ENCODE measurements at places on chromosomes 7 and 10. TPM values are rescaled to one million over a fixed set of nuclear protein-coding genes. Genes with fewer than 3 reads are reported as not detected.

Gene CREB3L2
- total RNA-seq = 109 TPM

Gene CACNA2D1
- total RNA-seq = 40.7 TPM

DNA sequence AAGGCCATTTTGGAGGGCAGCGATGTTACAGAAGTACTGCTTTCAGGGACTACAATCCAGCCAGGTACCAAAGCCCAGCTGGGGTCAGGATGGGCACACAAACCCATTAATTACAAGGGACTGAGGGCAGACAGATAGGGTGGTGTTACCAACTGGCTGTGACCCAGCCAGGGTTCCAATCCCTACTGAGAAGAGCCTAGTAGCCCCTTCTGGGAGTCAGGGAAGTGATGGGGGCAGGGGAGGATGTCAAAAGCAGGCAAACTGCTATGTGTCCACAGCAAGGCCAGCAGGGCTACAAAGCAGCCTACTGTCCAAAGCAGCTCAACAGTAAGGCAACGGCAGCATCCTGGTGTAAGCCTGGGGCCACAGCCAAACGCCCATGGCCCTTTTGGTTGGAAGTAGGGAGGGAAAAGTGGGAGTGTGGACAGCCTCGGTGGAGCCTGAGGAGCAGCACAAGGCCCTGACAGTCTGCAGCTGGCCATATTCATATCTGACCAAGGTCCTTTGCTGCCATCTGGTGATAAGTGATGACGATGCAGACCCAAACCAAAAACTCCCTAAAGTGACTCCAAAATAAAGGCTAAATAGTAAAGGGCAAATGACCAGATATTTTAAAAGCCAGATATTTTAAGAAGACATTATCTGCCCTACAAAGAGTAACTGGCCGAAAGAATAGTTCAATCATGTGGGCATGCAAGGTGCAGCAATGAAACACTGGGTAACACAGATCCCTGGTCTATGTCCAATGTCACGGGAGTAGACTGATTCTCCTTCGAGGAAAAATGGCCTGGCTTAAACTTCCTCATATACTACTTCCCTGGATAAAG lies 56.9 kb downstream of the XPNPEP1 start:
- DNase-seq = no peak

Gene GNG11
- 24.9 TPM for total RNA-seq

- peak; percentile 44 for DNase-seq
Observed at GRCh38 chr7:76428868-76429805, 4.4 kb downstream of the ZP3 start.

DNA sequence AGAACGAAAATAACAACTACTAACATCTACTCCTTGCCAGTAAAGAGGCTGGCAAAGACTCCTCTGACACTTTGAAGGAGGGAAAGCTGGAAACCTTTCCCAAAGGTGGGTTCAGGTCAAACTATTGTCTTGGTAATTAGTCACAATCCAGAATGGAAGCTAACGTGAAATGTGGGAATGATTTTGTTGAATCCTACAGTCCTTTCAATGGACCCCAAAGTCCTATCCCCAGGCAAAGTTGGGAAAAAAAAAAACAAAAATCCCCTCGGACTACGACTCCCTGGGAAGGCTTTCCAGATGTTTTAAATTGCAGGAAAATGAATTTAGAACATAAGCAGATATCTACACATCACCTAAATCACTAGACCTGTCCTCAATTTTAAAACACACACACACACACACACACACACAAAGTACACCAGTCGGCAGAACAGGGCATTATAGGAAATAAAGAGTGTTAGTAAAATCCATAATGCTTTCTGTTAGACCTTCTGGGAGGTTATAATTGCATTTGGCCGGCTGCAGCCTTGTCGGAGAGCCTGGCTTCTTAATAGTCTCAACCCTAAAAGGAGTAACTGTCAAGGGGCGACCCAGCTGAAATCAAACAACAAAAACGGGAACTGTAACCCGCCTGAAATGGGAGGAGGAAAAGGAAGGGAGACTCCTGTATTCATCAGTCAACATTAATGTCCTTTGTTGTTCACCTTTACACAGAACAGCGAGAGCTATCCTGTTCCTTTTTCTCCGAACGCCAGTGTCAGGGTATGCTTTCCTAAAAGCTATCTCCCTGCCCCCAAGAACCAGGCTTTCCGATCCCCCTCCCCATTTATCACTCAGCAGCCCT lies 1.5 kb downstream of the DOCK4 start:
- DNase-seq = no peak
